Esophagus squamous epithelium (tissue), 5 donors: ENCODE measurements at places on chromosomes 3 and 15.

DNA sequence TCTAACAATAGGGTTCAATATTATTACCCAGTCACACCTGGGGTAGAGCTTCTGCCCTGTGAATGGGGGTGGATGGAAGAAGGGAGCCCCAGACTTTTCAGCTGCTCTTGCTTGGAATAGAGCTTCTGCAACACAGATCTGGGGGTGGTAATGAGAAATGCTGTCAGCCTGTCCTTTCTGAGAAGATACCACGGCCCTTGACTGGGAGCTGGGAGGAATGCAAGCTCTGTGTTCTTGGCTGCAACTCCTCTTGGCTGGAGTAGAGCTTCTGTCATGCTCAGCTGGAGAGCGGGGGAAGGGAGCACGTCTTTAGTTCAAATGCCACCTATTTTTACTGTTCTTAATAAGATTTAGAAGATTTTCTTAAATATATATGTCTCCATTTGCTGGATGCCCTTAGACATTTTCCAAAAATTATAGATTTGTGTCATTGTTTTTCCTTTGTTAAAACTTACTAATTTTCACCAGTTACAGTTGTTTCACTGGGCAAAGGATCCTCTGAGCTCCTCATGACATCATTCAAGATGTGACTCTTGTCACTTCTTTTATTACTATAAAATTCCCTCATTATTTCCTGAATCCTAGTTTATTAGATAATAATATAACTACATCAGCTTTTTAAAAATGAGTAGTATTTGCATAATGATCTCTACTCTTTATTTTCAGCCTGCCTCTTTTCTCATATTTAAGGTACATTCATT is 180.0 kb upstream of the TGFBR2 start:
- DNase-seq, result no peak

DNA sequence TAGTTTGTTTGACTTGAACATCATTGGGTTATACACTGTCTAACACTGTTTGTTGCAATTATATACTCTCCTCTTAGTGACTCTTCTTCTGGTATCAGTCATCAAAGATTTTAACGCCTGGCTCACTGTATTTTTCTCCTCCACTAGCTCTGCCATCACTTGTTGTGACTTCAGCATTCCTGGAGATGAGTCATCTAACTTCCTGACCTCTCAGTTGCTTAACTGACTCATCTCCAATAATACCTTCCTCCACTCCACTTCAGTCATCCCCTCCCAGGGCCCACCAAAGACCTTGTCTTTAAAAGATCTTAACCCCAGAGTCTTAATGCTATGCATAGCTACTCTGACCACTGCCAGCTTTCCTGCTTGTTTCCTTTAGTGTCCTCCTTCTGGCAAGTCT is 28.6 kb upstream of the CLSTN2 start:
- DNase-seq, result no peak

- no peak for DNase-seq
Observed at GRCh38 chr3:197503652-197504051, 52.1 kb downstream of the BDH1 start.

DNA sequence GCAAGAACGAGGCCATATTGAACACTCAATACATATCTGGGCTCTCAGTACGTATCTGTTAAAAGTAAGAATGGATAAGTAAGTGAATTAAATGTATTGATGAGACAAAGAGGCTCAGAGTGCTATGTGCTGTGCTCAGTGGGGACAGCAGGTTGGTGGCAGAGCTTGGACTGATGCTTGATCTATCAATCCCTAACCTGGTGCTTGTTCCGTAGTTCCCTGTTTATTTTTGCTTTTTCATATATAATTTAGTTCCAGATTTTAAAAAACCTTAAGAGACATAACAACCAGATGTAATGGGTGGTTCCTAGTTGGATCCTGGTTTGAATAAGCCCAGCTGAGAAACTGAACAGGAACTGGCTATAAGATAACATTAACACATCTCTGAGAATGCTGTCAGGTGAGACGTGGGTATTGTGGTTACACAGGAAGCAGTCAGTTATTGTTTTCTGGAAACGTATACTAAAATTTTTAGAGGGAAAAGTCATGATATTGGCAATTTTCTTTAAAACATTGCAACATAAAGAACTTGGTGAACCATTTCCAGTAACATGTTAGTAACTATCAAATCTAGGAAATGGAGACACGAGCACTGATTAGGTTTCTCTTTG is 120.5 kb downstream of the FOXB1 start:
- DNase-seq, result no peak

- no peak for DNase-seq
Observed at GRCh38 chr3:192899540-192899982, 18.1 kb downstream of the MB21D2 start.

GRCh38 chr3:150681057-150681456 is 22.7 kb downstream of the ERICH6 start:
- no peak for DNase-seq

GRCh38 chr15:61994216-61994615 is 66.0 kb downstream of the VPS13C start:
- DNase-seq, result no peak

DNA sequence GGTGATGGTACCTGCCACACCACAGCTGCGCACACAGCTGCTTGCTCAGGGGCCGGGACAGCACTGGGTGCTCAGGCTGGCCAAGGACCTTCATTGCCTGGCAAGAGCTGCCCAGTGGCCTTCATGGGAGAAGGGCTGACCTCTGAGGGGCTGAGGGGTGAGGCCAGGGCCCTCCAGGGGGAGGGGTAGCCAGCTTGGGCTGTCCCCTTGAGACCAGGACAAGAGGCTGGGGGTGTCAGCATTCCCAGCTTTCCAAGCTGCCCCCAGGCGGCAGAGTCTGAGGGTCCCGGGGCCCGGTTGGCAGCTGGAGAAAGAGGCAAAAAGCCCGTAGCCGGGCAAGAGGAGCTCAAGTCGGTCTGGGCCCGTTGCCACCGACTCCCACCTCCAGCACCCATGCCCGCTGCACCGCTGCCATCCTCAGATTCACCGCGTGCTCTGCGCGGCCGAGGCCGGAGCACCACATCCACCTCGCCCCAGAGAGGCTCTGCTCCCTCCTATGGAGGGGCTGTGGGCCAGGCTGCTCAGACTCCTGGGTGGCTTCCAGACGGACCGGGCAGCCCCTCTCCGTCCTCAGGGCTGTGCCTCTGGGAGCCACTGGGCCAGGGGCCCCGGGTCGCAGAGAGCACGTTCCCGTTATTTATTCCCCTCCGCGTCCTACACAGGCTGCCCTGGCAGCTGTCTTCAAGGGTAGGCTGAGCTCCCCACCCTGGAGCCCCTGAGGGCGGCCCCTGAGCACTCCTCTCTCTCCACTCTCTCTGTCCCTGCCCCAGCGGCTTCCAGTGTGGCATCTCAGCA is 51.5 kb downstream of the PLXNA1 start:
- no peak for DNase-seq

GRCh38 chr15:82771789-82772607 is 33.9 kb downstream of the FSD2 start:
- DNase-seq, result no peak

DNA sequence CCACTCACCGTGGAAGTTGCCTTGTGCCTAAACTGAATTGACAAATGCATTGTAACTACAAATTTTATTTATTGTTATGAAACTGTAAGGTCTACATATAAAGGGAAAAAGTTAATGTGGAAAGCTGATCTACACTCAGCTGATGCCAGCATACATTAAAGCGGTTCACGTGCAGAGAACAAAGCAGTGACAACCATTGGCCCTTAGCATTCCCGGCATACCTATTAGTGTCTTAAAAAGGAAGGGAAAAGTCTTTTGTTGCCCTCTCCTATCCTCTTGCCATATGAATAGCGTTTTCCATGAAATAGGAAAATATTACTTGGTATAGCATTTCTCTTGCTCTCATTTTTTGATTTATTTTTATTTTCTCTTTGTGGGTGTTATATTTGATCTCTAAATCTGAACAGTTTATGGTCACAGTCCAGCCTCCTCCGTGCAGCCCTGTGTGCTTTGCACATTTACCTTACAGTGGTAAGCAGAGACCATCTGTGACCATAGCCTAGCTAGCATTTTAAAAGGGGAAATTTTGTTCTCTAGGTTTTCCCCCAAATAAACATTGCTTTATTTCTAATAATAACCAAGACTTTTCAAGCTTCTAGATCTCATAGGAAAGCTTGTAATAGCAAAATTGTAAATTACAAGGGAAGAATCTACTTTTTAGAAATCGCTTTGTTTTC is 89.7 kb upstream of the CGNL1 start:
- no peak for DNase-seq

DNA sequence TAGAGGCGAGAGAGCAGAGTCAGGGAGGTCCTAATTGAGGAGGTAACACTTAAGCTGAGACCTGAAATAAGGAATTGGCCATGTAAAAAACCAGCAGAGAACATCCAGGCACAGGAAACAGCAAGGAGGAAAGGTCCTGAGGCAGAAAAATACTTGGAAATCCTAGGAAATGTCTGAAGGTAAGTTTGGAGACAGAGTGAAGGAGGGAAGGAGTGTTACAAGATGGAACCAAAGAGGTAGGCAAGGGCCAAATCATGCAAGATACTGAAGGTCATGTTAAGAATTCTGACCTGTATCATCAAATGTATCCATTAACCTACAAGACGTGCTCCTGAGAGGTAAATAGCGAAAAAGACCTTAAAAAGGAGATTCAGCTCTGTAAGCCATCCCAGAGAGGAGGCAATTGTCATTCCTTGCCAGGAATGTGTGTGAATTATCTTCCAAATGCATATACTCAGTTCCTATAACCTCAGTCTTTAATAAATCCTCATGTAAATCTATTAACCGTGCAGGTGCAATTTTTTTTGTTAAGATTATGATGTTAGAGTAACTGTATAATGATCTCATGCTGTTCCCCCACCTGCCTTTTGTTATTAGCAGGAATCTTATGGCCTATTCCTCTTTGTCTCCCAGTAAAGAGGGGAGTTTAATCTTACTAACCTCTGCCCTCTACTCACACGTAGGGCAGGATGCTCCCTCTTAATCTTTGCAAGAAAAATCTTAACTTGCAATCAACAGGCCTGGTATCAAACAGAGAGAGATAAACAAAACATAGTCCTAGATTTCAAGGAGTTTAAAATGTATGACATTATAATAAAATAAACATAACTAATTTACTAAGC is 166.9 kb downstream of the ULK4 start:
- no peak for DNase-seq

DNA sequence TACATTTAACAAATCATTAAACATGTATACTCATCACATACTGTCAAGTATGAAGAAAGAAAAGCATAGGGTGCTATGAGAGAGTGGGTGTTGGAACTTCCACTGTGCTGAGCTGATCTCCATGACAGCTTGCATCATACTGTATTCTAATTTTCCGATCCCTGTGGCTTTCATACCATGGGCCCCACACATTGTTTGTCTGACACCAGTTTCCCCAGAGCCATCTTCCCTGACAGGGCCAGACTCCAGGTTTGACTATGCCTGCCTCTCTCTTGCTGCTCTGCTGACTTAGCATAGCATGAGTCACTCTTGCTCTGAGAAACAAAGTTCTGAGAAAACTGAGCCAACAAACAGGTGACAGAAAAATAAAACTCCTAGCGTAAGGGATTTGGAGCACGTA is 37.0 kb upstream of the CASR start:
- DNase-seq, result no peak

GRCh38 chr15:78906316-78906620 is 33.6 kb downstream of the MORF4L1 start:
- no peak for DNase-seq

- DNase-seq, result no peak
Observed at GRCh38 chr3:47432673-47433072, 43.1 kb downstream of the SCAP start.

- DNase-seq, result no peak
Observed at GRCh38 chr3:64900617-64901521, 213.1 kb upstream of the ADAMTS9 start.

DNA sequence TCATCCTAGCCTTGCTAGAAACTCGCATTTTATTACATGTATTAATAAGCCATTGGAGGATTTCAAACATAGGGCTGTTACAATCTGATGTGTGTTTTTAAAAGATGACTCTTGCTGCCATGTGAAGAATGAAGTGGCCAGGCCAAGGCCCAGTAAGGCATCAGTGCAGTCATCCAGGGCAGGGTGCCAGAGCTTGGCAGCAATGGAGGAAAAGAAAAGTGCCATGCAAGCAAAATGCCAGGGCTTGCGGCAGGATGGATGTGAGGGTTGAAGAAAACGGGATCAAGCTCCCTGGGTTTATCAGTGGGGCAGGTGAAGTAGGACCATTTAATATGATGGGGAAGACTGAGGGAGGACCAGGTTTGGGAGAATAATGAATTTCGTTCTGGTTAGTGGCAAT is 183.6 kb downstream of the MINAR1 start:
- no peak for DNase-seq

DNA sequence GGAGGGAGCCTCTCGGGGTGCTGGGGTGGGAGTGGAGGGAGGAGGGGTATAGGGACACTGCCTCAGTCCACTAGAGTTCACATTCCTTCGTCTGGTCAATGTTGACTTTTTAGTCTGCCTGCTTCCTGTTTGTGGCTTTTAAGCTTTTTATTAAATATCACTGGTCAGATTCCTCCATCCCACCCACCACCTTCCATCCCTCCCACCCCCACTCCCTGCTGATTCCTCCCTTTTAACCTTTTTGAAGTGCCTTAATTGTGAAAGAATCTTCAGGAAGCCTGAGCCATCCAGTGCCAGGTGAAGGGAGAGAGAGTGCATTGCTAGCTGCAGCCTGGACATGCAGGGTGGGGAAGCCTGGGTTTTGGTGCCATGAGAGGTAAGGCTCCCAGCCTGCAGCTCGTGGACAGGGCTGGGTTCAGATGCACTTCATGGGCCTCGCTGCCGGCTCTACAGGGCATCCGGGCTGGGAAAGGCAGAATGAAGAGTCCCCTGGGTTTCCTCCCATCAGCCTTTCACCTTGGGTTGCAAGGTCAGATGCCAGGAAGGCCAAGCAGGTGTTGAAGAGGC is 105.9 kb downstream of the DNAJB8 start:
- no peak for DNase-seq

GRCh38 chr15:63318344-63318743 is 40.9 kb downstream of the APH1B start:
- DNase-seq, result no peak

GRCh38 chr15:90885432-90886290 is 1.4 kb downstream of the FES start:
- DNase-seq, result no peak

DNA sequence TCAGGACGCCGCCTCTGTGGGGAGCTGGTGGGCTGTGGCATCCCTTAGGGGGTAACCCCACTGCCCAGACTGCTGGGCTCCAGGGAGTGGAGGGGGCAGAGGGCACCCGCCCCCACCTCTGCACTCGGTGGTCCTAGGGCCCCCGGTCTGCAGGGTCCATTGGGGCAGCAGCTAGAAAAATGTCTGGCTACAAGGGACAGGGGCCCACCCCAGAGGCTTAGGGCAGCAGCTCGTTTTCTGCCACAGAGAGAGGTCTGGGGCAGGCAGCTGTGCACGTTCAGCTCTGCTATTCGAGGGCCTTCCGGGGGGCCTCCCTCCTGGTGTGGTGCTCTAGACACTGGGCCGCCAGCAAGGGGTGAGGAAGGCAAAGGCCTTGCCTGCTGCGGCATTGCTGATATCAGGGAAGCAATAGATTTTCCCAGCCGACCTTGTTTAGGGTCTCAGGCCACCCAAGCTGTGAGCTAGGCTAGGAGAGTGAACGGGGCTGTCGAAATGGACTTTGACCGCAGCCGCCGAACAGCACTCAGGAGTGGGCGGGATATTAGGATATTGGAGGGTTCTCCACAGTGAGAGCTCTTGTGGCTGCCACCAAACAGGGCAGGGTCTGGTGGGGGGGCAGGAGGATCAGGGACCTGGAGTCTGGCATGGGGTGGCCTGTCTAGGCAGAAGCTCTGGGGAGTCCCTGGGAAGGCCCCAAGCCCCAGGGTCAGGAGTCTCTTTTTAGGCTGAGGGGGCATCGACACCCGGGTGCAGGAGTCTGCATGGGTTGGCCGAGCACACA is 61.4 kb upstream of the KLF13 start:
- no peak for DNase-seq
